ENCODE measurements at places on chromosomes 3 and 15. TPM values are rescaled to one million over a fixed set of nuclear protein-coding genes. Genes with fewer than 3 reads are reported as not detected.

The BBS4 gene
- 44.1 TPM for total RNA-seq

DNA sequence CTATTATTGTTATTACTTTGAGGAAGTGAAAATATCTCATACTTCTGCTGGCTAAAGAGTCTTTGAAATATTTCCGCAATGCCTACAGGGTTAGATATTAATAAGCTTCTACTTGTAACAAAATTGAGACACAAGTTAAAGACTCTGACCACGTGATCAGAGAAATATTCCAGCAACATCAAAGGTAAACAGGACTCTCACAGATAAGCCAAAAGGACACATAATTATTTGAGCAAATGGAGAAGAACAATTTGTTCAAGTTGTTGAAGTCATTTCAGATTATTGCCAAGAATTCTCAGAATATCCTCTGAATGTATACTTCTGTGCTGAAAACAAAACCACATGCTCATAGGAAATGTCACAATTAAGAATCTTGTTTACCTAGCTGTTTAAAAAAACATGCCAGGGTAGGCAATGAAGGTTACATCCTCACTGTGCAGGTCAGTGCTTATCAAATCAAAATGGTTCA, 225.8 kb upstream of the ALCAM start:
- DNase-seq = no peak
- H3K36me3 ChIP-seq = no peaks in the 10 kb centered on the region
- no peak overlapping the region for H3K27ac ChIP-seq
- no peaks in the 10 kb centered on the region for H3K4me1 ChIP-seq
- H3K27me3 ChIP-seq = no peaks in the 10 kb centered on the region

GRCh38 chr15:58232281-58233065, 94.3 kb downstream of the AQP9 start:
- DNase-seq = no peak
- H3K27ac ChIP-seq = no peak overlapping the region
- no peaks in the 10 kb centered on the region for H3K27me3 ChIP-seq
- H3K4me1 ChIP-seq = no peaks in the 10 kb centered on the region

DNA sequence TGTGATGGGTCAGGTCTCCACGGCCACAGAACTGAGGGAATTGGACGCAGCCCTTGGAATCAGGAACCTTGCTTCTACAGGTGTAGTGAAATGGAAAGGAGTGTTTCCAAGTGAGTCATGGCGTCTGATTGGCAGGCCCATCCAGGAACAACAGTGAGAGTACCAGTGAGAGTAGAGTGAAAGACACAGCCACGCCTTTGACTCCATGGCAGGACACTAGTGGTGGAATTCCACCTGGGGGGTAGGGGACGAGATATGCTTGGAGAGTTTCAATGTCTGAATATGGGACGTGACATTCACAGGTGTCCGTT, 3.0 kb upstream of the SLC28A1 start:
- no peaks in the 10 kb centered on the region for H3K4me1 ChIP-seq
- no peaks in the 10 kb centered on the region for H3K36me3 ChIP-seq
- no peaks in the 10 kb centered on the region for H3K27me3 ChIP-seq

The PCLAF gene
- 0.79 TPM for total RNA-seq

DNA sequence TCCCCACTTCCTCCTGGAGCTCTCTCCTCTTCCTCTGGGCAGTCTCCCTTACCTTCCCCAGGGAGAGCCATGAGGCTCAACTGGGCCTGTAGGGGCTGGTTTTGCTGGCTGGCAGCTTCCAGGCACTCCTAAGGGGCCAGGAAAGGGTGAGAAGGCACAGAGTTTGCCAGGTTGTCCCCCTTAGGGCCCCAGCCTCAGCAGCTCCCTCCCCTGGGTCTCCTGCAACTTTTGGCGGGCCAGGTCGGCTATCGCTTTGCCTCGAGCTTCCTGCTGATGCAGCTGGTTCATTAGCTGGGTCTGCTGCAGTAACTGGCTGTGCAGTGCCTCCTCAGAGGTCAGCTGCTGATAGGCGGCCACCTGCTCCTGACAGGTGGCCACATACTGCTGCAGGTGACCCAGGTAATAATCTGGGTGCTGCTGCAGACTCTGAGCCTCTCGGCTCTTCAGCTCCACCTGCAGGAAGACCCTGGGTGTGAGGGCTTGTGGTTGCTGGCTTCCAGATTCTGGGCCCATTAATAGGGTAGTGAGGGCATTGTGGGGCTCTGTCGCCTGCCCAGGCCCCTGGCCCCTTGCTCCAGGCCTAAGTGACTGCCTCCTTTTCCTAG, 29.7 kb upstream of the OR4F6 start:
- DNase-seq = no peak
- no peaks in the 10 kb centered on the region for H3K27me3 ChIP-seq
- H3K4me3 ChIP-seq = no peak overlapping the region
- no peak overlapping the region for H3K27ac ChIP-seq

The CACNA2D2 gene
- 0.88 TPM for total RNA-seq

The ASB14 gene
- total RNA-seq = 0.17 TPM

The ZIC1 gene
- total RNA-seq = not detected
